Neural progenitor cell (in vitro differentiated cells): ENCODE measurements at places on chromosomes 4 and X. TPM values are rescaled to one million over a fixed set of nuclear protein-coding genes. Genes with fewer than 3 reads are reported as not detected.

The HSPA4L gene
- 0.67 and 0.77 TPM in 2 replicates for total RNA-seq

- DNase-seq, result peak; percentile 41
These were observed 20.0 kb upstream of the AADAT start for GRCh38 chr4:170109586-170110284.

- no peak for DNase-seq
These were observed 282.8 kb downstream of the PPP1R2C start for GRCh38 chrX:42495139-42495538.

- DNase-seq, result no peak
These were observed 600 bp upstream of the BEX2 start for GRCh38 chrX:103311399-103311780.

GRCh38 chr4:11748164-11748872 lies 319.6 kb upstream of the HS3ST1 start:
- DNase-seq, result no peak

DNA sequence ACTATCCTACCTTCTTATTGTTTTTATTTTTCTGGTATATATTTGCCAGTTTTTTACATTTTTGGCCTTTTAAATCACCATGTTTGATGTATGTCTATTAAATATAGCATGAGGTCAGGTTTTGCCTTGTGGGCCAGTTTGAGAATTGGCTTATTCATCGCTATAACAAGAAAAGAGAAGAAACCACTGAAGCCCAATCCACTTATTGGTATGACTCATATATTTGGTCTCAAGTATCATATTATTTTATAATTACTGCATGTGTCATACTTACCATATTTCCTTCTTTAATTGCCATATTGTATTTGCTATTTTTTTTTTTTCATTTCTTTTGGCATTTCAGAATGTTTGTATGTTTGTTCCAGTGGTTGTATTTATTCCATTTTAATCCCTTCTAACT lies 99.3 kb downstream of the IRF2 start:
- DNase-seq, result no peak

GRCh38 chr4:139522457-139522856 lies 33.6 kb downstream of the SETD7 start:
- peak; percentile 36 for DNase-seq

DNA sequence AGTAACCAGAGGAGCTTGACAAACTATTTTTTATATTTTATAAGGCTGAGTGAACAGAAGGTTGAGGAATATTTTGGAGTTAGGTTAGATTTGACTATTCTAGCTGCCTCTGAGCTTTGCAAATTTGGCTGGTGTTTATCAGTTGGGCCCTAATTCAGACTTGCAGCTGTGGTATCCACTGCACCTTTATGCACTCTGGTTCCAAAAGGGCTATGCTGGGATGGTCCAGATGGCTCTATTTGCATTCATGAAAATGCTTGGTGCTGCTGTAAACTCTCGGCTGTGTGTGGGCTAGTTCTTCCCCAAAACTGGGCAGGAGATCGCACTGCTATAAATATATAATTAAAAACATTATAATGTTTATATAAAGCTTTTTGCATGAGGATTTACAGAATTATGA lies 106.3 kb downstream of the REPS2 start:
- no peak for DNase-seq

The TFE3 gene
- total RNA-seq, result 7.9 and 25.6 TPM in 2 replicates

DNA sequence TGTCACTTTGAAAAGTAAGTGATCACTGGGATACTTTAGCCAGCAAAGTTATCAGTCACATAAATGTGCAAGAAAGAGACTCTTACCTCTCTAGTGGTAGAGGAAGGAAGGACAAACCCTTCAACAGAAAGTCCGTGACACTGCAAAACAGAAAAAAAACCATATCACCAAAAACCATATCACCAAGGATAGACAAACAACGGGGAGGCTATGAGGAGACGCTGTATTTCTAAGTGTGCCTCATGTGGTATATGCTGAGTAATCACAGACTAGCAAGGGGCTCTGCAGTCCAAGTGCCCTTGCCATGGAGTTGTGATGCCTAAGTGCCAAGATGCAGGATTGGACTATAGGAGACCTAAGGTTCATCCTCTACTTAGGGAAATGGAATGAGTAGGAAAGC lies 11.5 kb upstream of the HDAC8 start:
- DNase-seq, result no peak

DNA sequence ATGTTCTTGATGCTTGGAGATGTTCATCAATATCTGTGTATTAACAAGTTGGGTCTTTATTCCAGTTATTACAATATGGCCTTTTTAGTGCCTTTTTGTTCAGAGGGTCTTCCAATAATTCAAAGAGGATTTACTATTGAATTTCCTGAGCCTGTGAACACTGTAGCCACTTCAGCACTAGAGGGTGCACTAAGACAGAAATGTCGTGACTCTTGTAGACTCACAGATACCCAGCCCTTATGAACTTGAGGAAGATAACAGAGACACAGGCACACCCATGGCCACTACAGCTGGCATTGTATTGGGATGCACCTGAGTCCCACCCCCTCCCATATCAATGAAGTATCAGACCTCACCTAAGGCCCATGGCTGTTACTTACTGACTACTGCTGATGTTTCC lies 54.4 kb upstream of the ACTRT1 start:
- DNase-seq, result peak; percentile 49

The ESX1 gene
- not detected in 2 replicates for total RNA-seq

DNA sequence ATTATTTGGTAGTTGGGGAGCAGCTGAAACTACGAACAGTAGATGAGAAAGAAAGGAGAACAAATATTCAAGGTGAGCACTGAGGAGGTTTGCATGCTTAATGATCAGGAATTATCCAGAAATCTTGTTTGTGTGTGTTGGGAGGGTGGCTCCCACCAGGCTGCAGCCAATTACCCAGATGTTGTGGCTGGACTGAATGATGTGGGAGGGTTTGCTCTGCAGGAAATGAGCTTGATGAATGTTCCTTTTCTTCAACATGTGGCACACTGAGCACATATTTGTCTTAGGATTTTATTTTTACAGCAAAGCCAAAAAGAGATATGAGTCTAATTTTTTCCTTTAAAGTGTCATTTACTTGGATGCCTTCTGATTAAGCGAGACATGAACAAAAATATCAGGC lies 48.3 kb upstream of the AMOT start:
- peak; percentile 23 for DNase-seq

DNA sequence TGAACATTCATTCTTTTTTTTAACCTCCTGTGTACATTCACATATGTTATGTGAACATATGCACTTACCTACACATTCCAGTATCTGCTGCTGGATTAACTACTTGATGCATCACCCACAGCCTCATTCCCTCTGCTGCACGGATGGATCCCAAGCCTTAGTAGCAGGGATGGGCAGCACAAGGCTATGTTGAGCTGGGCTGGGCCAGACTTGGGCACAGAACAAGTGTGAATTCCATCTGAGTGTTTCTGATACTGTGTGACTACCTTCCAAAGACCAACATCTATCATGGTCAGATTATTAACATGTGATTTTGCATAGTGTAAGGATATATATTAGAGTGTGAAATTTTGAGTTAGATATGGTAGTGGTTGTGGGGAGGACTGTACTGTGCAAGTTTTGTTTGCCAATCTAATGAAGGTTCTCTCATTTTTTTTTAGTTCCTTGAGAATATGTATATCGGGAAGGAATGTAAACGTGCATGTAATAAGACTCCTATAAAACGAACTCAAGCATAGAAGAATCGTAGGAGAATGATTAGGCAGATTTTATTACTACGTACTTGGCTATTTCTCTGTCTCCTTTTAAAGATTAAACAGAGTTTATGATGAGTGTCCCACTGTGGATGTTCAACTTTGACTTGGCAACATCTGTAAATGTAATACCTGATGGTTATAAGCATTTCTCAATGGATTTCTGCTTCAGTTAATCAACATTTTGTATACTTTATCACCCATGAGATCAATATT lies 23.4 kb upstream of the STBD1 start:
- DNase-seq, result no peak

- DNase-seq, result no peak
These were observed 6.0 kb downstream of the HTRA3 start for GRCh38 chr4:8275548-8275910.

- no peak for DNase-seq
These were observed 8.6 kb downstream of the SLC9B2 start for GRCh38 chr4:103067841-103068547.

GRCh38 chr4:1321946-1322650 lies 24.9 kb upstream of the UVSSA start:
- no peak for DNase-seq

GRCh38 chr4:88858752-88859151 lies 161.1 kb upstream of the NAP1L5 start:
- no peak for DNase-seq

GRCh38 chr4:85482010-85482738 lies 7.2 kb downstream of the ARHGAP24 start:
- no peak for DNase-seq

DNA sequence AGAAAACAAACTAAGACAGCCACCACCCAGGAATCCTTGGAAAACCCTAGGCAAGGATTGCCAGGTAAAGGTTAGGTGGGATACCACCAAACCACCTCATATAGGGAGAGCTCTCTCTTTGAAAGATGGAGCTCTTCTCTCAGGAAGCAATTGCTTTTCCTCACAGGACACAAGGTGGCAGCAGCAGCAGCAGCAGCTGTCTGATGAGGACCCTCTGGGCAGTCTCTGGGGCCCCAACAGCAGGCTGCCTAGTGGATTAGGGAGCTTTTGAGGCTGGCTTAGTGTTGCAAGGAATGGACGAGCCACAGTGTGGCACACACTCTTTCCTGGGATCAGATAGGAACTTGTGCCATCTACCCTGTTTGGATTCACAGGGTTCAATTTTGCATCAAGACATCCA lies 41.4 kb upstream of the CHRDL1 start:
- peak; percentile 77 for DNase-seq

The CXCL8 gene
- total RNA-seq, result not detected in 2 replicates

The FGD1 gene
- 8.8 and 16.4 TPM in 2 replicates for total RNA-seq

GRCh38 chr4:76624241-76624681 lies 189.2 kb downstream of the SHROOM3 start:
- DNase-seq, result peak; percentile 16

DNA sequence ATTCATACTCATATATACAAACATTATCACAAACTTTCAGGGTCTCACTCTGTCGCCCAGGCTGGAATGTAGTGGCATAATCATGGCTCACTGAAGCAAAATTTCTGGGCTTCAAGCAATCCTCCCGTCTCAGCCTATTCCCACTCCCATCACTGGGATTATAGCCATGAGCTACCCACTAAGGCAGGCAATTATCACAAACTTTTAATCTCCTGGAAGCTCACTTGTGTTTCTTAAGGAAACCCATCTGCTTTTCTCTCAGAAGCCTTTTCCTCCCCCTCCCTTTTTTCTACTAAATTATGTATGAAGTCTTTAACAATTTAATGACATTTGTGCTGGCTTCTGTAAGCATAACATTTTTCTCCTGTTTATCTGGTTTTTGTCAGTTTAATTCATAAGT lies 170.5 kb downstream of the AREG start:
- DNase-seq, result no peak

- no peak for DNase-seq
These were observed 38.6 kb upstream of the SORCS2 start for GRCh38 chr4:7153711-7154110.

The POLA1 gene
- 67.7 and 80.4 TPM in 2 replicates for total RNA-seq

The TMEM156 gene
- not detected in 2 replicates for total RNA-seq

DNA sequence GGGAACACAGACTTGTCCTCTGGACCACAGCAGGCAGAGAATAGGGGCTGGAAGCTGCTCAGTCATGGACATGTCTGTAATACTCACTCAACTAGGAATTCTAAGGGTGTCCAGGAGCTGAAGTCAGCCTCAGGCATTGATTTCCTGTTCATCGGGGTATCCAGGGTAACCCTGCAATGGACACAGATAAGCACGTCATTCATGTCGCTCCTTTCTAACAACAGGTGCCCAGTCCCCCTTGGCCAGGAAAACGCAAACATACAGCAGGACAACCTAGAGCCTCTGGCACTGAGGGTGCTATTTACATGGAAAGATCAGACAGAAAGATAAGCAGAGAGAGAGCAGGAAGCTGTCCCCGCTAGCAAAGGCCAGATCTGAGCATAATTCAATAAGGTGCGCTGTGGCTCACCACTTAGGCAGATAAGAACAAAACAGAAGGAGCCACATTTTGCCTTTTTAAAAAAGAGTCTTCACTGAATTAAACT lies 21.3 kb downstream of the QDPR start:
- no peak for DNase-seq

The DMP1 gene
- total RNA-seq, result not detected in 2 replicates

The PABPC5 gene
- 5.0 and 5.2 TPM in 2 replicates for total RNA-seq

The KCND1 gene
- total RNA-seq, result 0.39 and 1.4 TPM in 2 replicates

The SHROOM2 gene
- total RNA-seq, result 9.1 and 11.8 TPM in 2 replicates

- no peak for DNase-seq
These were observed 41.1 kb downstream of the PJA1 start for GRCh38 chrX:69124108-69124507.

The NAP1L3 gene
- 57.9 and 88.5 TPM in 2 replicates for total RNA-seq

The BBS12 gene
- total RNA-seq, result 5.9 and 7.7 TPM in 2 replicates

DNA sequence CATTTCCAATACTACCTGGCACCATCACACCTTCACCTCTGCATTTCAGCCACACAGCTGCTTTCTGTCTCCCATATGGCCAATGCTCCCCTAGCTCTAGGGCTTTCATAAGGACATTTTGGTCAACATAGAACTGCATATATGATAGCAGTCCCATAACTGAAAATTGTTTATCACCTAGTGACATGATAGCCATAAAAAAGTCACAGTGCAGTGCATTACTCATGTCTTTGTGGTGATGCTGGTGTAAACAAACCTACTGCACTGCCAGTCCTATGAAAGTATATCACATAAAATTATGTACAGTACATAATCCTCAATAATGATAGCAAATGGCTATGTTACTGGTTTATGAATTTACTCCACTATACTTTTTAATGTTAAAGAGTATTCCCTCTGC lies 221.0 kb downstream of the NAF1 start:
- DNase-seq, result no peak

GRCh38 chr4:180333162-180333561 lies 1910.0 kb upstream of the TENM3 start:
- DNase-seq, result no peak

- DNase-seq, result no peak
These were observed 10.2 kb upstream of the KIAA0232 start for GRCh38 chr4:6772223-6772928.

DNA sequence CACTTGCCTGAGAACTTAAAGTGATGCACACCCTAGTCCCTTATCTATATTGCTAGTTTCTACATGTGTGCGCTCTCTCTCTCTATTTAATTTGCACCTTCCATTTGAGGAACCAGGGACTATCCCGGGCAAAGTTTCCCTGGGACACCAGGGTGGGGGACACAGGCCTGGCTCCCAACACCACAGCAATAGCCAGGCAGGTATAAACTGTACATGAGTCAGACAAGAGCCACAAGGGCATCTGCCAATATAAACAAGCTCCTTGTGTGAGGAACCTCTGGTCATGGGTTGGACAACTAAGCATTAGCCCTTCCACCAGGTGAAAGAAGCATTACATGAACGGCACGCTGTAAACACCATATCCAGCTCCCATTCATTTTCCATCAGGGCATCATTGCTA lies 455.5 kb downstream of the STIM2 start:
- no peak for DNase-seq

DNA sequence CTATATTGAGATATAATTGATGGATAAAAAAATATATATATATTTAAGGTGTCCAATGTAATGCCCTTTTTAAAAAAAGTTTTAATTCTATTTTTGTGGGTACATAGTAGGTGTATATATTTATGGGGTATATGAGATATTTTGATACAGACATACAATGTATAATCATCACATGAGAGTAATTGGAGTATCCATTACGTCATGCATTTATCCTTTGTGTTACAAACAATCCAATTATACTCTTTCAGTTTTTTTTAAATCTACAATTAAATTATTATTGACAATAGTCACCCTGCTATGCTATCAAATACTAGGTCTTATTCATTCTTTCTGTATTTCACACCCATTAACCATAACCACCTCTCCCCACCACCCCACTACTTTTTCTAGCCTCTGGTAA lies 66.3 kb upstream of the DIPK2B start:
- DNase-seq, result no peak

The GPR78 gene
- 0.09 and 0.28 TPM in 2 replicates for total RNA-seq

The WDR19 gene
- 56.4 and 86.3 TPM in 2 replicates for total RNA-seq
